ENCODE measurements at places on chromosomes 5 and 9.

- DNase-seq: no peak
These were observed 1091.6 kb downstream of the PTPRD start for GRCh38 chr9:9521033-9521779.

DNA sequence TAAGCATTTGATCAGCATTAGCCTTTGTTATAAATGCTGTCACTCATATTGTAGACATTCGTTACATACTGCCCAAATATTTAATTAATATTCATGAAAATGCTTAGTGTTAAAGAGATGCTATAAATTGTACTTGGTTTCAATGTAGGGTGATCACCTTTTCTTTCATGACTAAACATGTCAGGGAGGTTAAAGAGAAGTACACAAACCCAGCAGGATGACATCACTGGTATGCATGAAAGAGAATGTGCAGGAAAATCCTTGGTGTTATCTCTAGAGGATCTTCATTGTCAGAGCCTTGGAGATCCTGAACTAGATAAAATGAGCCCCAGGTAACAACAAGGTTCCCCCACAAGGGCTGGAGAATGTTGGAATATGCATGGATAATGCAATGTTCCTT, 33.0 kb upstream of the SV2C start:
- DNase-seq: no peak

DNA sequence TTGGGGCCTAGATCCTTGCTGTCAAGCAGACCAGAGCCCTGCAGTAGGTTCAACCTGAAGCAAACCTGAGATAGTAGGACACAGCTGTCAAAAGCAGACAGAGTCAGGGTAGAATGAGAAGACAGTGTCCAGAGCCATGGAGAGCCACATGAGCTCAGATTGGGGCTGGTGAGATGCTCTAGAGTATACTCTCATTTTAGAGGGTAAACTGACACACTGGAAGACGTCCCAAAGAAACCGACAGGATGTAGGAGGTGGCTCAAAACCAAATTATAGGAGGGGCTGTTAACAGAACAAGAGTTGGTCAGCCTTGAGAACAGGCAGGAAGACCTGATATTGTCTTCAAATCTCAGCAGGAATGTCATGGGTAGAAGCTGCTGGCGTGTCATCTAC, 11.5 kb downstream of the CCDC69 start:
- DNase-seq: no peak

DNA sequence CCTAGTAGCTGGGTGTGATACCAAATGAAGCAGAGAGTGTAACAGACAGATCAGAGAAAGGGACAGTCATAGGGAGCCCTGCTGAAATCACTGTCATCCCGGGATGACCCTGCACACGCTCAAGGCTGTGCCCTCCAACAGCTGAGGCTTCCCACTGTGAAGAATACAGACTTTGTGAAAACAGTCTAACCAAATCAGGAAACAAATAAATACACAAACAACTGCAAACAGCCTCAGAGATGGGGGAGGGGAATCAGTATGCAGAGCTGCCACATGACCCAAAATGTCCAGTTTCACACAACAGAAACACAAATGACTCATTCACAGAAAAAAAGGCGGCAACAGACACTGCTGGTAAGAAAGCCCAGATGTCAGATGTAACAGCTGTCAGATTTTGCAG, 101.9 kb downstream of the ADAMTS2 start:
- DNase-seq: no peak

- no peak for DNase-seq
These were observed 459.1 kb downstream of the EBF1 start for GRCh38 chr5:158640593-158640980.

DNA sequence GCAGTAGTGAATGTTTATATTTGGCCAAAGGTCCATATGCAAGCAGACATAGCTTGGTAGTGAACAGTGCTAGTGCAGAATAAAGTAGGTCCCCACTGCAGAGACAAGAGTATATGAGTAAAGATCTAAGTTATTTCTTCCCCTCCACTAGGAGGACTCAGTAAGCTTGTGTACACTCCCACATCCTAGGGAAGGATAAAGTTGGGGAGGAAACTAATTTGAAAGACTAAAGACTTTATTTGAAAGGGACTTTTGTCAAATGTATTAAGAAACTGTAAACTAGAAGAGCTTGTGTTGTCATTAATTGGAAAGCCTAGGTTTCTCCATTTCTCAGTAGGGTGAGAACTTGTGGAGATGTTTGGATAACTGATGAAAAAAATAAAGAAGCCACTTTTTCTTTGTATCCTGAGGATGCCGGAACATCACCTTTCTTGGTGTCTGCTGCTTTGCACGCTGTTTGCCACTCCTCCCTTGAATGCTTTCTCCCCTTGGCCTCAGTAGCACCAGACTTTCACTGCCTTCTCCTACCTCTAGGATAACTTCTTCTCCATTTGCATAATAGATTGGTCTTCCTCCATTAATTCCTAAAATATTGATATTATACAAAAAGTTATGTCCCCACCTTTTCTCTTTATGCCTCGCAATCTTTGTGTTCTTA, 329.0 kb downstream of the PARP8 start:
- DNase-seq: no peak

GRCh38 chr5:91787718-91788117, 404.6 kb upstream of the ARRDC3 start:
- no peak for DNase-seq

- no peak for DNase-seq
These were observed 521.3 kb upstream of the TRPC7 start for GRCh38 chr5:136886608-136887007.

DNA sequence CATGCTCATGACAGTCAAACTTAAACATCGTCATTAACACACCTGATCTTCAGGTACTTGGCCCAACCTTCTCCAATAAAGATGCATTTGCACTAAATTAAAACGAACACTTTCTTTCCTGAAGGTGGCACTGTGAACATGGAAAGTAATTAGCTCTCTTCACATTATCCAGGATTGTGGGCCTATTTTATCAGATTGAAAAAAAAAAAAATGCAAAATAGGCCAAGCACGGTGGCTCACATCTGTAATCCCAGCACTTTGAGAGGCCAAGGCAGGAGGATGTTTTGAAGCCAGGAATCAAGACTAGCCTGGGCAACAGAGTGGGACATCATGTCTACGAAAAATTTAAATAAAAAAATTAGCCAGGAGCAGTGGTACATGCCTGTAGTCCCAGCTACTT, 14.4 kb upstream of the CDC20B start:
- no peak for DNase-seq

DNA sequence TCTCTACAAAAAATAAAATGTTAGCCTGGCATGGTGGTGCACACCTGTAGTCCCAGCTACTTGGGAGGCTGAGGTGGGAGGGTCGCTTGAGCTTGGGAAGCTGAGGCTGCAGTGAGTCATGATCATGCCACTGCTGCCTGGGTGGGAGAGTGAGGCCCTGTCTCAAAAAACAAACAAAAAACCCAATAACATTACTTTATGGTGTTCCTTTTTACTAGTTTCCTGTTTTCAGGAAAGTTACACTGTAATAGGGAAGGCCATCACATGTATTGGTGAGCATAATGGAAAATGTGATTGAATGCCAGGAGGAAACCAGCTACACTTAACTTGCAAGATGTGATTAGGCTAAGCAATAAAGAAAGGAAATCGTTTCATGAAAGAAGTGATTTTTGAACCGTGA, 42.7 kb downstream of the SV2C start:
- no peak for DNase-seq

GRCh38 chr9:127154390-127155191, 32.2 kb upstream of the ANGPTL2 start:
- no peak for DNase-seq

DNA sequence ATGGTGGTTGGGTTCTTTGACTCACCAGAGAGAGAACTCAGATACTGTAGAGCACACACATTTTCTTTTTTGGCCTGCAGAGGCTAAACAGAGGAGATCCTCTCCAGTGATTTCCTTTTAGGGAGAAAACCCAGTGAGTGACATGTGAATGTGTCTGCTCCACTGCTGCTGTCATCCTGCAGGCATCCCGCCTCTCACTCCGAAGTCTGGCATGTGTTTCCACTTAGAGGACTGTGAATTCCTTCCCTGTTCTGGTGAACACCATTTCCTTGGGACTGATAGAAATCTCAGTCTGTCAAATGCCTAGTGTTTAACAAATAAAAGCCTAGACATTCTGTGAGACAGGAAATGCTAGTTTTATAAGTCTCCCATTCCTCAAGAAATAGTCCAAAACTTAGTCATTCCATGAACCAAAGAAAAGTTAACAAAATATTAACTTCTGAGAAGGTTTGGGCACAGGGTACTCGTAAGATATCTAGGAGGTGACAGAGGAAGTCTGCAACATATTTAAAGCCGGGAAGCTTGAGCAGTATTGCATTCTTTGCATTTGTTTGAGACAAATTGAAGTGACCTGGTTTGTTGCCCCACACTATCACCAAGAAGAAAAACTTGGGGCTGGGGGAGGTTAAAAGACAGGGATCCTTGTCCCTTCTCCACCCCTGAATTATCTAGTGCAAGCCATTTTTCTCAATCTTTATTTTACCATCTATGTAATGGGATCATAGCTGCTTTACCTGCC, 74.9 kb upstream of the NIPAL4 start:
- DNase-seq: no peak

DNA sequence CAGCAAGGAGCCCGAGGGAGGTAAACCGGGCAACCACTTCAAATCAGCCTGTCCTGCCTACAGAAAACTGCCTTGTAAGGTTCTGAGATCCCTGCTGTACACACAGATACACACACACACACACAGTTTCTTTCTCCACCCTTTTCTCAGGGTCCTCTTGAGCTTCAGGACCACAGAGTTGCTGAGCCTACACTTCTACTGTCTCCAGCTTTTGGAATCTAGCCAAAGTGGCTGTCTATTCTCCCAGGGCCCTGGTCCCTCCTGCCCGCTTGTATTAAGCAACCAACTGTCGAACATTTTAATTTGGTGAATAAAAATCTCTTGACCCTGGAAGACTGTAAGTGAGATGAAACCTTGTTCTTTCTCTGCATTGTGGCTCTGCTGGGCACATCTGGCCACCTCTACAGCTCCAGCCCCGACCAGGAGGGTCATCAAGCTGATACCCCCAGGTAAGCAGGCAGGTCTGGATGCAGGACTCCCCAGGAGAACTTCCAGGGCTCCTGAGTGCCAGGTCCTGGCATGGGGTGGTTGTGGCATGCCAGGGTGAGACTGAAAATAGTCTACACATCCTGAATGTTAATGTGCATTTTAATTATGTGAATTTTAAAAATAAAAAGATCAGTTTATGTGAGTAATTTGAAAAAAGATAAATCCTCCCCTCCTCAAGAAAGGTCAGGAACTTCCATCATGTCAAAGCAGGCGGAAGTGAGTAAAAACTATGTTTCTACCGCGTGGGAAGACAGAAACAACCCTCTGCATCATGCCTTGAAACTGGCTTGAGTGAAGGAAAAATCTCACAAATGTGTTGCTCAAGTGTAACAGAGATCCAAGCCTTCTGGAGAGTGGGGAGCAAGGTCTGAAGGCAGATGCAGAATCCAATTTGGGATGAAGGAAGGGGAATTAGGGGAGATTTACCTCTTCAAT, 15.0 kb upstream of the S1PR3 start:
- no peak for DNase-seq
